ENCODE measurements at places on chromosomes 7 and 10. TPM values are rescaled to one million over a fixed set of nuclear protein-coding genes. Genes with fewer than 3 reads are reported as not detected.

Gene JCAD
- total RNA-seq: under 0.01 TPM

Gene GIMAP2
- total RNA-seq: 0.21 TPM

Gene NAT16
- total RNA-seq: not detected

Gene DENND2A
- not detected for total RNA-seq
